Stimulated activated CD8-positive, alpha-beta memory T cell treated with anti-CD3 and anti-CD28 coated beads, Interleukin-4, amount 100 ng/mL, for 24 hours (primary cell): ENCODE measurements at places on chromosomes 6 and 20.

GRCh38 chr6:9503111-9503761 is 911.6 kb downstream of the TFAP2A start:
- no peak for DNase-seq

- DNase-seq: no peak
These were observed 17.6 kb downstream of the GHRH start for GRCh38 chr20:37243937-37244571.

- DNase-seq: no peak
These were observed 637.6 kb upstream of the CHD6 start for GRCh38 chr20:42255821-42256220.

DNA sequence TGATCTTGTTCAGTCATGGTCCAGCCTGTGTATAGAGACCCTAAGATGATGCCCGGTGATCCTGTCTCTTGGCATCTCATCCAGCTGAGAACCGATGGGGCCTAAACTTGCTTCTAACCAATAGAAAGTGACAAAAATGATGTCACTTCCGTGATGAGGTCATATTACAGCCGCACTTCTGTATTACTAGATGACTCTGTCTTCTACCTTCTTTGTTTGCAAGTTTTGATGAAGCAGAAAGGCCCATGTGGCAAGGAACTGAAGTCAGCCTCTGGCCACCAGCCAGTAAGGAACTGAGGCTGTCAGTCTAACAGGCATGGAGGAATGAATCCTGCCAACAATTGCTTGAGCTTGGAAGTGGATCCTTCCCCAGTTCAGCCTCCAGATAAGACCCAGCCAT is 32.8 kb upstream of the HLA-C start:
- DNase-seq: no peak

- no peak for DNase-seq
These were observed 409.3 kb upstream of the SULF2 start for GRCh38 chr20:48194583-48194982.

DNA sequence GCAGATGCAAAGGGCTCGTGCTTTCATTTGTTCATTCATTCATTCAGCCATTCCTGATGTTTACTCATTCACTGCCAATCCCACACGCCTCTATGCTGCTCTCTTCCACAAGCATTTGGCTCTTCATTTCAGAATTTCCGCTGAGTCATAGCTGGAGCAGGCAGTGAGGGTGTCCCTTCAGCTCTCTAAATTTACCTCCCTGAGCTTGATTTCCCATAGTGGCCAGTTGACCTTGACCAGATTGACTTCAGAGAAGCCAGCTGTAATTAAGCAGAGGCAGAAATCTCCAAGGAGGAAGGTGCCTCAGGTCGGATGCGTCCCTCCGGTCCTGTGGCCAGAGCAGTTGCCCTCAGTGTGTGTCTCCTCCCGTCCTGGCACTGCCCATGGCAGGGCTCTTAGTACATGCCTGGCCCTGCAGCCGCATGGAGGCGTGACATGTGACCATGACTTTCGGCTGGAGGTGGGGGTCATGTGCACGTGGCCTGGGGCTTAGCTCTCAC is 267.2 kb upstream of the ECI2 start:
- no peak for DNase-seq

- no peak for DNase-seq
These were observed 40.9 kb downstream of the HTR1E start for GRCh38 chr6:86978251-86978650.

GRCh38 chr6:16647422-16647821 is 113.8 kb downstream of the ATXN1 start:
- no peak for DNase-seq

- no peak for DNase-seq
These were observed 137.2 kb downstream of the WDR27 start for GRCh38 chr6:169564453-169565240.

DNA sequence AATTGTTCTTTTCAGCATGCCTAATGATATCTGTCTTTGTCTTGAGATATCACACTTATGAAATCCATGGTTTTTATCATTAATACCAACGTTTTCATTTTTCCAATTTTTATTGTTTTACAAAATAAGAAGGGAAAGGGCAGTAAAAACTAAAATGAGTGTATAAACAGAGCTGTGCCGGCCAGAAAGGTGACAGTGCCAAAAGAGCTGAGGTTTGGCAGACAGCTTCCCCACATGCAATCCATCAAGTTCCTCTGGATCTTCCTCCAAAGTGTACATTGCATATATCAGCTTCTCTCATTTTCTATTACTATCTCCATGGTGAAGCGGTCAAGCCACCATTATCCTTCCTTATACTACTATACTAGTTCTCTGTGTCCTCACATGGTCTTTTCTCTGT is 10.1 kb upstream of the TMEM244 start:
- DNase-seq: no peak
